ENCODE measurements at places on chromosomes 4 and X.
A peak's percentile ranks its signal among the peaks of the same experiment; 100 is the strongest.

DNA sequence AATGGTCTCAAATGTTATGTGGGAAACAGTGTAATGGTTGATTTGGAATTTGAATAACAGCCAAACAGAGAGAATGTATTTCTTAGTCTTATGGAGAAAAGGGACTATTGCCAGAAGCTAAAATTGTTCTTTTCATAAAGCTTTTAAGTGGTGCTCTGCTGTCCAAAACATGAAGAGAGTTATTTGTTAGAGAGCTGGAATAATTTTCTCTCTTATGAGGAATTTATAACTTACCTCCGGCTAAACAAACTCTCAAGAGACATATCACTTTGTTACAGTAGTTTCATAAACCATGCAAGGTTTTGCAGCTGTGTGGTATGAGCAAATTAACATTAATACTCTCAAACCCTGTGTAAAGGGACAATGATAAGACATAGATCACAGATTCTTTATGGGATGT, 28.6 kb downstream of the SULT1B1 start:
- no peak for DNase-seq

GRCh38 chr4:141625023-141625422, 11.4 kb upstream of the IL15 start:
- DNase-seq, result no peak

- no peak for DNase-seq
These were observed 407.3 kb downstream of the STIM2 start for GRCh38 chr4:27267970-27268355.

DNA sequence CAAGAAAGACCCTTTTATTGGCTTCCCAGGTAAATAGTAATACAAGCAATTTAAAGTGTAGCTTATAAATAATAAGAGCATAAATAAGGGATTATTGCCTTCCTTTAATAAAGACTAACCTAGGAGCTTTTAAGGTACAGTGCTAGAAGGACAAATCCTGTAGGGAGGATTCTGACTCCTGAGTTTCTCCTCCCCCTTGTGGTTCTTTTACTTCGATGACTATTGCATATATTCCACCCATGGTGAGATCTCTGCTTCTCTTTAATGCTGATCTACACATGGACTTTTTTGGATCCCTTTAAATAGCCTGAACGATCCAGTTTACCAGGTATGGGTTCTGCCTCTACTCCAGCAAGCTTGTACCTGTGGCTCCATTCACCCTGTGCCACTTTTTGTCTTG, 2.5 kb downstream of the GALNT7 start:
- DNase-seq, result no peak

- no peak for DNase-seq
These were observed 100.9 kb downstream of the MAMLD1 start for GRCh38 chrX:150464001-150464400.

GRCh38 chr4:59127743-59128142, 2017.6 kb upstream of the IGFBP7 start:
- no peak for DNase-seq

DNA sequence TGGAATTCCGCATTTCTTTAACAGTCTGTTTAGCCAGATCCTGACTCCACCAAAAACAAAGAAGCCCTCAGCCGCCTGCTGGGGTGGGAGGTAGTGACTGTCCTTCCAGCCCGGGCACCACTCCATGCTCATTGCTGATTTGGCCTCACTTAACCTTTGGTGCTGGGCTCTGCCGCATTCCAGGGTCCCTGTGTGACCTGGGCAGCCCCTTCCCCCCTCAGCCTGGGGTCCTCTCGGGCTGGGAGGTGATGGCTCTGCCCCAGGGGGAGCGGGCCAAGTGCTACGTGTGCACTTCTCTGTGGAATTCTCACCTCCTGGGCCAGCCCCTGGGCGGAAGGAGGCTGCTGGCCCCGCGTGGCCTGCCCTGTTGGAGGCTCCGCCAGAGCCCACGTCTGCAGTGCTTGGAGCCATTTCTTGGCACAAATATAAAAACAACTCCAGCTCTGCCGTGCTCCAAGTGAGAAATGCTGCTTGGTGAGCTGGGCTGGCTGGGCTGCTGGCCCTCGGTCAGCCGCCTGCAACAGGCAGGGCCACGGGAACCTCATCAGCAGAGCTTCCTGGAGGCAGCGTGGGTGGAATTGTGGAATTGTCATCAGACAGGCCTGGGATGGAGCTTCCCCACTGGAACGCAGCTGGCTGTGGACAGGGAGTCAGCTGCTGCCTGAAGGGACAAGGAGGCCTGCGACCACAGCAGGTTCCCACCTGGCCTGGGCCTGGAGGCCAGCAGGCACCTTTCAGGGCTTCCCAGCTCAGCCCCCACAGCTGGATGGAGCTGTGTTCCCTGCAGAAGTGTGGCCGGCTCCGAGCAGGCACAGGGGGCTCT, 66.0 kb downstream of the TRMT44 start:
- no peak for DNase-seq

DNA sequence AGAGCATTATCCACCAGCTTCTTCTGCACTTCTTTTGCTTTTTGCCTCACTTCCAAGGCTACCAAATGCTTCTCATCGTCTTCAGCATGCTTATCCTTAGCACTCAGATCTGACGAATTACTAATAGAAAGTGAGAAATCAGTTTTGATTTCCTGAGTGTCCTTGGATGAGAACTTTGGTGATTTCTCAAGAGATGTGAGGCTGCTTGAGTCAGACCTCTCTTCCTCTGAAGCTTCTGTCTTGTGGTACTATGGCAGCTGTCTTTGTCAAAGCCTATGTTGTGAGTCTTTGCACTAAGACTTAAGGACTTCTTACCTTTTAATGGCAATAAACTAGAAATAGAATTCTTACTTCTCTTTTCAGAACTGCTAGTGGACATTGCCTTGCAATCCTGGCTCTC, 169.9 kb downstream of the CPE start:
- DNase-seq, result no peak

DNA sequence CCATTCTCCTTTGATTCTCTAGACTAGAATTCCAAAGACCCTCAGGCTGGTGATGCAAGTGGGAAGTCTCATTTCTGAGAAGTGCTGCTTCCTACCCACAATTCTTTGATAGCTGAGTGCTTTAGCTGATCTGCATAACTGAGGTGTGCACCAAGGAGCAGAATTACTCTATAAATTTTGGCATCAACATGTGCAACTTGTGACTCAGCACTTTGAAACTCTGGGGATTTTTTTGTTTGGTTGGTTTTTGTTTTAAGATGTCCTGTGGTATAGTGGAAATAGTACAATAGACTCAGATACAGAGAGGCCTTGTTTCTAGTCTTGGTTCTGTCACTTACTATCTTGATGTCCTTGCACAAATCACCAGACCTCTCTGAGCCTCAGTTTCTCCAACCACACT, 148.4 kb downstream of the AR start:
- DNase-seq, result no peak

DNA sequence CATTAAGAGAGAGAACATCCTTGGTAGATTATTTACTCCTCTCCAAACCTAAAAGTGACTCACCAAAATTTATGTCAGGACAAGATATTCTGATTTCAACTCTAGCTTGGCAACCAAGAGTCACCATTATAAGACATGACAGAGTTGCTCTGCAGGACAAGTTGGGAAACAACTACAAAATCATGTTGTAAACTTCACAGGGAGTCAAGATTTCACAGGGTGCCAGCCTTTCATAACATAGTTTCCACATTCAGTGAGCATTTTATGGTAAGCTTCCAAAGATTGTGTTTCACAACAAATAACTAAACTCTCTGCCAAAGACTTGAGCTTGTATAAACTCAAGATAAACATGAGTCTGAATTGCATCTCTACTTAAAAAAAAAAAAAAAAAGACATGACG, 121.0 kb upstream of the DIAPH2 start:
- no peak for DNase-seq

DNA sequence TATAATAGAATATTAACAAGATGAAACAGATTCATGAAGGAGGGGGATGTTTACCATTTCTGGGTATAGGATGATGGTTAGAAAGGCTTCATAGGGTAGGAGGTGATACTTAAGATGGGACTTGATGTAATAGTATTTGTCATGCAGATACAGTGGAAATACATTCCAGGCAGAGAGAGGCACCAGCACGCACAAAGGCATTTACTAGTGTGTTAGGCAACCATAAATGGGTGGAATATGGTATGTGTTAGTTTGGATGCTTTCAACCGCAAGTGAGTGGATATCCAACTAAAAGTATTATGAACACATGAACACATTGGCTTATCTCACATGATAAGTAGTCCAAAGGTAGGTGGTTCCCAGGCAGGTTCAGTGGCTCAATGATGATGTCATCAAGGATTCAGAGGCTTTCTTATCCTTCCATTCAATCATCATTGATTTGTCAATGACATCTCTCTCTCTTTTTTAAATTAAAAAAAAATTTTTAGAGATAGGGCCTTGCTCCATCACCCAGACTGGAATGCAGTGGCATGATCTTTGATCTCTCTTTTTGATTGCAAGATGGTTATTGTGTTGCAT, 12.7 kb upstream of the STARD8 start:
- no peak for DNase-seq

DNA sequence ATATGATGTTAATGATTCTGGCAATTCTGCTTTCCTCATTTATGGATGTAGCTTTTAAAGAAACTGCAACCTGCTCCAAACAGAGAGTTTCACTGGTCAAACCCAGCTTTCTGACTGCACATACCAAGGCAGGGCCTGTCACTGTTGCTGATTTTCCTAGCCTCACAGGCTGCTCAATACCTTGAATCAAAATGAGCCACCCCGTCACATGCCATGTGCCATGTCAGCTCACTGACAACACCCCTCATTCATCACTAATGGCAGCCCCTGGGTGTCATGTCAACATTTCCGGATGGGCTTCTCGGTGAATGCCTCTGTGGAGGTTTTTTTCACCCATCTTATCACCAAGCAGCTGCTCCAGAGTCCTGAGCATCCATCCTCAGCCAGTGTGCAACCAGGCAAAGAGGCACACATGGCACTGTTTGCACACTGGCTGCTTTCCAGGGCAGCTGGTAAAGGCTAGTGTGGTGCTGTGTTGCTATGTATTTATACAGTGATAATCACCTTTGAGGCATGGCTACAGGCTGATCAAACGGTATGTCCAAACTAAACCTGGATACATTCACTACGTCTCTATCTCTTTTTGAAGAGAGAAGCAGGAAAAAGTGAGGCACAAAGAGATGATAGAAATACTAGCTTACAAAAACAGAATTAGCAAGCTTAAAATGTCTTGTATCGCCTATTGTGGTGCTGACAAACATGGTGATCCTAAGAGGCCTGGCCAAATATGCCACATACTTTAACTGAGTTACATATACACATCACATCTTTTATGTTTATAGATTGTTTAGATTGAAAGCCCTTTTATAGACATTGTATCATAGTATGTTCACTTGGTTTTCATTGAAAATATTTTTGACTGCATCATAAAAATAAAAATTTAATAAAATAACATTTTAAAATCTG, 94.6 kb upstream of the INPP4B start:
- no peak for DNase-seq

DNA sequence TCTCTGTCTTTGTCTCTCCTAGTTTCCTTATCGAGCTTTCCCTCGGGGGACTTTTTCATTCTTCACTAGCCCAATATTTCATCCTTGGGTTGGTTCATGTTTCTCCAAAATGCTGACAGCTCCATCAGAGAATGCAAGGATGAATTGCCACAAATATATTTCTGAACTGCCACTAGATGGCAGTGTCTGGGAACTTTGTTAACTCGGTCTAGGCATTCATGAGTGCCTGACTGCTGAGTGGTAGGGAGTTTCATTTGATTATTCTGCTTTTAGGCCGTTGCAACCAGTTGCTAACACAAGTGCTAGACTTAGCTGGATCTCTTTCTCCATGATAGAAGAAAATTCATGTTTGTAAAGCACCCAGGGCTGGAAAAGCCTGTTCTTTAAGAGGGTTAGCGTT, 73.5 kb upstream of the RAP2C start:
- DNase-seq, result no peak

DNA sequence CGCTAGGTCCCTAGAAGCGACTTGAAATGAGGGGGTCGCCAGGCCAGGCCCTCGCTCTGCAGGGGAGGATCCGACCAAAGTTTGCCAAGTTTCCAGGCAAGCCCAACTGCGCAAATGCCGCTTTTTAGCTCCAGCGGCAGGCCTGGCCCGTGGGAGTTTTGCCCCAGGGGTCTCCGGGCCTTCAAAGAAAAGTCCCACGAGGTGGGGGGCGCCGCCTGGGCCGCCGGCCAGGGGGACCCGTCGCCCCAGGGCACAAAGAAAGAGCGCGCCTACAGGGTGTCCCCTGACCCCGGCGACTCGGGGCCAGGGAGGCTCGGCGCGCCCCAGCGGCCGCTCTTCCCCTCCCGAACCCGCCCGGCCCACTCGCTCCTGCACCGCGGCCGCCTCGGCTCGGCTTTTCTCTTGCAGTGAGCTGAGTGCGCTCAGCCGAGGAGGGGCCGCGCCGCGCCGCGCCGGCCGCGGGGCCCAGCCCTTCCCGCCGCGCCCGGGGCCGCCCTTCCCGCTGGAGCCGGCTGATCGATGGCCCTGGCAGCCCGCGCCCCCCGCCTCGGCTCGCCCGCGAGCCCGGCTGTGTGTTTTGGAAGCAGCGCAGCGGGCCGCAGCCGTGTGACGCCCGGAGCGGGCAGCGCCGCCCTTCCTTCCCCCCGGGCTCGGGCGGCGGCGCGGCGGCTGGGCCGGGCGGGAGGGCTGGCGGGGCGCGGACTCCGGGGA, 754 bp upstream of the KLF3 start:
- peak; percentile 25 for DNase-seq

DNA sequence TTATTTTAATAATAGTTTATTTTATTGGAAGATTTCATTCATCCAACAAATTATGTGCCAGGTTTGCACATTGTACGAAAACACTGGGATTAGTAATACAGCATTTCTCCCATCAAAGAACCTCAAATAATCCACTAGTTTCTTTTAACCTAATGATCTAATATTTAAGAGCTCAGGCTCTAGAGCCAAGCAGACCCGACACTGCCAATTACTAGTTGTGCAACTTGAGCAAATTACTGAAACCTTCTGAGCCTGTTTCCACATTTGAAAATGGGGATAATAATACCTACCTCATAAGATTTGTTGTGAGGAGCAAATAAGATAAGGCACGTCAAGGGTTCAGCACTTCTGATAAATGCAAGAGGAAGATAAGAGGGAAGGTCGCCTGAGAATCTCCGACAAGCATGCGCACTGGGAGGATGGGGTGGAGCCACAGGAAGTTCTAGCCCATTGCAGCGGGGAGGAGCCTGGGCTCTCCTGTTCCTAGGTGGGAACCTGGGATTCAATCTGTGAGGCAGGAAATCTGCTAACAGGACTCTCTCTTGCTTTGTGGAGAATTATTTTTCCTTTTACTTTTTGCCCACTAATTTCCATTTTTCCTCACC, 141.5 kb upstream of the SMAD1 start:
- DNase-seq, result no peak

GRCh38 chrX:13373027-13373426, 53.2 kb upstream of the ATXN3L start:
- DNase-seq, result no peak

DNA sequence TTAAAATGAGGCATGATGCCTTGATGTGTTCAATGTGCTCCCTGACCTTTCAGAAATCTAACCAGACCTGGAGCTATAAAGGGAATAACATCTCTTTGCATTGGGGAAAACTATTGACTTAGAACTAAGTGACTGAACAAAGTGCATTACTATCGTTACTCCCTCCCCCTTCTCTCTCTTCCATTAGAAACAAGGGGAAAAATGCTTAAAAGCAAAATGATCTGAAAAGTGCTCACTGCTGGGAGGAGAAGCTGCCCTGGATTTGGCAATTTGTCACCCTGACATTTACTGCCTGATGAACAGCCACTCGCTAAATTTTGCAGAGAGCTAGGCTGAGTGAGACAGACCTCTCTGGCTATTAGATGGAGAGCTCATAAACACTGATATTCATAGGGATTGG, 48.6 kb upstream of the PARM1 start:
- no peak for DNase-seq

GRCh38 chr4:107330916-107331315, 294.8 kb upstream of the DKK2 start:
- no peak for DNase-seq

Measured in activated CD8-positive, alpha-beta memory T cell treated with anti-CD3 and anti-CD28 coated beads for 48 hours (primary cell).